ENCODE measurements at places on chromosomes 1 and 21.

GRCh38 chr1:239678181-239678580 lies 291.8 kb downstream of the CHRM3 start:
- no peak for DNase-seq

GRCh38 chr1:91768786-91769725 lies 116.9 kb downstream of the TGFBR3 start:
- DNase-seq, result no peak

DNA sequence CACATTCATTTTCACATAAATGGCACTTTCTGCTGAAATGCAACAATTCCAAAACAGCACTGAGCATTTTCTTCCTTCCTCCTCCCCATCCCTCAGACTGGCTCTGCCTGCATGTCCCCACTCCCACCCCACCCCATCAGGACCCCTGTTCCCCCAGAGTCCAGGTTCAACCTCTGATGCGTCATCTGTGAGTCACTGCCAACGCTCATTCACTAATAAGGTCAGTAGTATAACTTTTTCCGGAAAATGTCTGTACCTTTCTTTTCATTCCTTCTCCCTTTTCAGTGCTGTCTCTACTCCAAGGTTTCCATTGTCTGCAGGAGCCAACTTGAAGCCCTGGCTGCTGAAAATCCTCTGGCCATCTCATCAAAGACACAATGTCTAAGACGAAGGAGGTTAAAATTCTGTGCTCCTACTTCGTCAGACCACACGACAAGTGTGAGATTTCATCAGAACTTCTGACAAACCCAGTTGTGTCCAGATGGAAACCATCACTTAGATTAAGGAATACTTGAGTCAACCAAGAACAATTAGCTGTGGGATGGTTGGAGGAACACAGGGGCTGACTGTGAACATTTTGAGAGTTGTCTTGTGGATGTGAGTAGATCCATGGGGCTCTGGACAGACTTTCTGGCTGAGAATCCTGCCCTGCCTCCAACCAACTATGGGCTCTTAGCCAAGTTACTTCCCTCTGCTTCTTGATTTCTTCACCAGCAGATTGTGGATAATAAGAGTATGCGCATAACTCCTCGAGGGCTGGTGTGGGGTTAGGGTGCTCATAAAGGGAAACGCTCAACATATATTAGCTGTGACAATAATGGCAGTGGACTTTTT lies 35.6 kb upstream of the UTS2 start:
- DNase-seq, result no peak

- DNase-seq, result no peak
These were observed 21.7 kb downstream of the UMODL1 start for GRCh38 chr21:42092771-42093170.

- no peak for DNase-seq
These were observed 29.2 kb upstream of the AGPAT3 start for GRCh38 chr21:43835861-43836260.

DNA sequence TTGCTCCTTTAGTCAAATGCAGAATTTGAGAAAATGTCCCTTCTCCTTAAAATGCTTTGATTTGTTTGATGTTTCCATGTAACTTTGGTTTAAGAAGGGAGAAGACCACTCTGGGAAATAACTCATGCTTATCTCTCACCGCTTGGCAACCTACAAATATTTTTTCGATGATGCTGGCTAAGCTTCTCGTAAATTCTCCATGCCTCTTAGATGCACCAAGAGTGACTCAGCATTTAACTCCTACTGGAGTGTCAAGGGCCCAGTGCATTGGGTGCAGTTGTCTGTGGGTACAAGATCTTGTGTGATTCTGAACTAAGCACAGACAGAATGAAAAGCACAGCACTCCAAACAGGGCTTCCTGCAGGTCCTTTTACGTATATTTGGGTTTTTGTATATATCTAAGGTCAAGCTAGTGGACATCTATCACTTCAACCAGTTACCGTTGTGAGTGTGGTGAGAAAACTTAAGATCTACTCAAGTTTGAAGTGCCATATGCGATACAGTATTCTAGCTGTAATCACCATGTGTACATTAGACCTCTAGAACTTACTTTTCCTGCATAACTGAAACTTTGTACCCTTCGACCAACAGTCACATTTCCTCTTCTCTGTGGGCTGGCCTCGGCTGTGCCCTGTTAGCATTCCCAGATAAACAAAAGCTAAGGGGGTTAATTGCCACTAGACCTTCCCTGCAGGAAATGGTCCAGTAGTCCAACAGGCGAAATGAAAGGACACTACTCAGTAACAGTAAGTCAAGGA lies 55.8 kb downstream of the COL18A1 start:
- DNase-seq, result no peak
